ENCODE measurements at places on chromosomes 3 and 15. TPM values are rescaled to one million over a fixed set of nuclear protein-coding genes. Genes with fewer than 3 reads are reported as not detected.

The HRG gene
- not detected for total RNA-seq

GRCh38 chr3:119778811-119779210 lies 3.1 kb upstream of the NR1I2 start:
- DNase-seq = no peak

The LSM3 gene
- total RNA-seq = 14.7 TPM

GRCh38 chr3:16330351-16330750 lies 65.3 kb downstream of the OXNAD1 start:
- no peak for DNase-seq

The C3orf85 gene
- not detected for total RNA-seq

DNA sequence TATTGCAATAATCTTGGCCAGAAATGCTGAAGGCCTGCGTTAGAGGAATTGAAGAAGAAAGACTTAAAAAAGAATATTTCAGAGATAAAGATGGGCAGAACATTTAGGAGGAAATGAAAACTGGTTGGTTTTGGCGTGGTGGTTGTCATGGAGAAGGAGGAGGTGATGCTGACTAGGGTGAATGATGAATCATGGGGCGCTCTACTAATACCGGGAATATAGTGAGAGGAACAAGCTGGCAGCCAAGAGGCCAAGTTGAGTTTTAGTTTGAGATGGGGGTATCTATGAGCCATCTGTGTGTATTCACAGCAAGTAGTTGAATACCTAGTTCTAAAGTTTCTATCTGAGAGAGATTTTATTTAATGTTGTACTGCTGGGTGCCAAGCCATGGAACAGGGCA lies 6.8 kb upstream of the GAP43 start:
- no peak for DNase-seq

The CKMT1B gene
- total RNA-seq = 12.8 TPM

DNA sequence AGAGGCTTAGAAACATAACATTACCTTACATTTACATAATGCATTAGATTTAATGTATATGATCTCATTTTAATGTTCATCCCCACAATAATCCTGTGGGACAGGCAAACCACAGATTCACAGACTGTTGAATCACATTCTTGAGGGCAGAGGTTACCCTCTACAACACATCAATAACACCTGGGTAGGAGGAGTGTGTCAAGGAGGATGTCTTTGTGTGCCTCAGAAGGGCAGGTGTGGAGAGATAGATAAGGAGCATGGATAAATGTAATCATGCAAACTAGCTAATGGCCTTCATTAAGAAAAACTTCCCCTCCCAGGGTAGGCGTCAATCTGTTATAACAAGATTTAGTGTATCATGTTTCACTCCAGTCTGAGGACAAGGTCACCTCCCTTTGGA lies 12.9 kb upstream of the MB21D2 start:
- DNase-seq = no peak

DNA sequence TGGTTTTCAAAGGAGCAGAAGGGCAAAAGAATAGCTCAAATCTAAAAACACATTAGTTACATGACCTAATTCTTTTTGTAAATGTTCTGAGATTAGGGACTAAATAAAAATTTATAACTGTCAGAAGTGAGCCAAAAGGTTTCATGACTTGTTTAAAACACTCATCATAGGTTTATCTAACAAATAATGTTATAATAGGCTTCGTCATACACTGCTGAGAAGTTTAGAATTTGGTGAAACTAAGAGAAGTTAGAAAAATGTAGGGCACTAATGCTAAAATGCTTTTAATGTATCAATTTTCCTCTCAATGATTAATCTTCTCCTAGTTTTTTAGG lies 468.8 kb upstream of the CDIN1 start:
- no peak for DNase-seq

DNA sequence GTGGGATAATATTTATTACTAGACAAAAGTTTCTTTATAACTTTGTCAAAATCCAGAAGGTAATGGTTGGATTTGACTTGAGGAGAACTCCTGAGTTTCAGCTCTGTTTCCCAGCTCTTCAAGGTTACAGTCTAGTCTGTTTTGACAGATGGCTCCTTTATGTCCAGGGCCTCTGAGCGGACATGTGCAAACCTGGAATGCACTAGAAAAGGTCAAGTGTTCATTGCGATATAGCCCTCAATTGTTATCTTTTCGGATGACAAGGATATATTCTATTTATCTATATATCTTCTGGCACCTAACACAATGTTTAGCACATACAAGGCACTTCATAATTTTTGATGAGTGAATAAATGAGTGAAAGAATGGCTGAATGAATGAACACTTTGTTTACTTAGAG lies 513.2 kb upstream of the GOLIM4 start:
- DNase-seq = no peak

DNA sequence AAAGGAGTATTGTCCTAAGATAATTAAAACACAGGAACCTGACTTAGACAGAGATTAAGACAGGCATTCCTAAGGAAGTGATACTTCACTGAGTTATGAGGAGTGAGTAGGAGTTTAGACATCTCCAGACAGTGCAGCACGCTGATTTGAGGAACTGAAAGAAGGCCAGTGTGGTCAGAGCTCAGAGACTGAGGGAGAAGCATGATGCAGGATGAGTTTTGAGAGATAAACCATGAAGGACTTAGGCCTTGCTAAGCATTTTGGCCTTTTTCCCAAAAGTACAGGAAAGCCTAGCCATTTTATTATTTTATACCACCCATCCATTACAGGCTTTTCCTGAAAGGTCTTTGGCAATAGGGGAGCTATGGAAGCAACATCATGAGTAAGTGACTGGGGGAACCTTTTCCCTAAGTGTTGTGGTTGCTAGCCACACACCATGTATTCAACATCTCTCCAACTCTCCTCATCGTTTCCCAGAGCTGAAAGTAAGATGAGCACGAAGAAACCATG lies 375.6 kb upstream of the TPRG1 start:
- no peak for DNase-seq

Data from spinal cord (tissue), 10 donors.